Activated T-helper 1 cell treated with anti-CD3 and anti-CD28 coated beads, Interleukin-2, amount 50 U/mL, for 16 hours (primary cell): ENCODE measurements at places on chromosomes 12 and 14.

GRCh38 chr14:65345266-65345665 lies 67.3 kb upstream of the FUT8 start:
- DNase-seq = no peak

GRCh38 chr12:52026263-52026662 lies 19.5 kb downstream of the TAMALIN start:
- no peak for DNase-seq

GRCh38 chr12:15956413-15957185 lies 45.5 kb downstream of the DERA start:
- DNase-seq = no peak

DNA sequence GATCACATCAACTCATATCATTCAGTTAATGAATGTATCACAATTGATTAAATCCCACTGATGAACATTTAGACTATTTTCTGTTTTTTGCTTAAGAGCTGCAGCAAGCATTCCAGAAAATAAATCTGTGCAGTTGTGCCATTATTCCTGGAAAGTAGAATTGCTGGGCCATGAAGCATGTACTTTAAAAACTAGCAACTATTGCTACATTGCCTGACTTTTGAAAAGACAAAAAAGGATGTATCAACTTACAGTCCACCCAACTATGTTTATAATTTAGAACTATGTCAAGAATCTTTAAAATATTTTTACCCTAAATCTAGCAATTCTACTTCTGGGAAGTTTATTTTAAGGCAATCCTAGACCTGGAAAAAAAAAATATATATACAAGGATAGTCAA lies 33.4 kb upstream of the ERGIC2 start:
- DNase-seq = no peak

- DNase-seq = no peak
Measured at GRCh38 chr14:64238049-64238448, 56.1 kb downstream of the ESR2 start.

DNA sequence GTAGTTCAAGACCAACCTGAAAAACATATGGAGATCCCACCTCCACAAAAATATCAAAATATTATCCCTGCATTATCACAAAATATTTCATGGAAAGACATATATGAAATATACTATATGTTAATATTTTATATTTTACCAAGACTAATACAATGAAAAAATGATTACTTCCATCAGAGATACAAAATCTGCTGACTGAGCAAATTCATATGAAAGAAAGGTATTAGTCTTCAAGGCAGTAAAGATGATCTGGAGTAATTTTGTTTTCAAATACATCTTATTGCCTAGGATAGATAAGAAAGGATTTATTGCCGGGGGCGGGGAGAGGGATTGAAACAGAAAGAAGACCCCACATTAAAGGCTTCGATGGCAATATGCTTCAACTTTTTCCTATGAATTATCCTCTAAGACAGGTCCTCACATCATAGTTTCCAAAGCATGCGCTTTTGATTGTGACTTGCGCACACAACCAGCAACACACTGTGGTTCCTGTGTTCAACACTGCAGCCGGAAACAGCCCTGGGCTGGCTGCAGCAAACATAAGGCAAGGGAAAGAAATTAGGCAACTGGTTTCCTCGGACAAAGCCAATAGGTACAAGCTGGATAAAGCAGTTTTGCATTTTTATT lies 83.2 kb downstream of the SPPL3 start:
- DNase-seq = no peak
